Activated T-cell treated with anti-CD3 and anti-CD28 coated beads for 4 hours (primary cell): ENCODE measurements at places on chromosomes 3 and 15.

- DNase-seq = no peak
Measured at GRCh38 chr3:8385848-8386620, 115.6 kb upstream of the LMCD1 start.

- no peak for DNase-seq
Measured at GRCh38 chr3:10273702-10274305, 18.9 kb downstream of the GHRL start.

- DNase-seq = no peak
Measured at GRCh38 chr3:88963003-88963402, 144.4 kb upstream of the EPHA3 start.

DNA sequence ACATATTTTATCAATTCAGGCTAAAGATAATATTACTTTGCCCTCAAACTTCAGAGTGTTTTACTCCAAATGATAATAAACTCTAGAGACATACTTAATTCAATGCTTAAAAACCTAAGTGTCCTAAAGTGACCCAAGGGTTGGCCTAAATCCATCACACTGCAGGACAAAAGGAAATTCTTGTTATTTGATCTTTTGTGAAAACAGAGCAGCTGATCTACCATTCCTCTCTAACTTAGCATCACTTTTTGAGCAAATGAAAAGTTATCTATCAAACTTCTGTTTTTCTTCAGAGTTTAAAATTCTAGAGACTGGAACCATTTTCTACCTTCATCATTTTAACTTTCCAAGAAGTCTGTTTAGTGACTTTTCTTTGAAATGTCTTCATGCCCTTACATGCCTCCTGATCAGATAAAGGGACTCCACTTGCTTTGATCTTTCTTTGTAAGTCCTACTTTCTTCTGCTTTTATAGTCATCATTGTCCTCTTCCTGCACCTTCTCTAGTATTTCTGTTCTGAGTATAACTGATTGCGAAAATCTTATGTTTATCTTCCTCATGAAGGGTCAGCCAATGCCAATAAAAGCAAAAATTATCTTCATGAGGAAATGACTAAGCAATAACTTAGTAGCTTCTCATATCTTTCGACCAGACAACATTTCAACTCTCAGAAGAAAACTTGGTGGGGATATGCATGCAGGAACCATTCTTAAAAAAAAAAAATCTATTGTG is 378.7 kb upstream of the TGFBR2 start:
- no peak for DNase-seq

DNA sequence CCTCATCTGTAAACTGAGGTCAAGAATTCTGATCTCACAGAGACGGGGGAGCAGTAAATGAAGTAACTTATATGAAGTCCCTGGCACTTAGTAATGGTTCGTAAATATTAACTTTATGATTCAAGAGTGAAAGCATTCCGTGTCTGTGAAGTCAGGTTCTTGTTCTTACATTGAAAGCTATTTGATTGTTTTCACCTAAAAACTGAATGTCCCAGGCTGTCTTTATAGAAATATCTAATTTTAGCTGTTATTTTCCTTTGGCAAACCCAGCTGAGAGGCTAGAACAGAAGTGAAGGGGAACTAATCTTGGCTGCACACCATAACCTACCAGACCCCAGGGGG is 84.5 kb downstream of the CHSY1 start:
- no peak for DNase-seq
